ENCODE measurements at places on chromosomes 5 and 9. TPM values are rescaled to one million over a fixed set of nuclear protein-coding genes. Genes with fewer than 3 reads are reported as not detected.

KLF9 gene
- 4.0 TPM for total RNA-seq

KCTD16 gene
- not detected for total RNA-seq

GRCh38 chr9:121071756-121072421, 2.9 kb upstream of the CNTRL start:
- H3K4me3 ChIP-seq: peak overlapping the region; percentile 100
- peaks cover 52% of the 10 kb centered on the region for H3K4me1 ChIP-seq
- peak overlapping the region; percentile 98 for H3K27ac ChIP-seq
- DNase-seq: no peak
- no peaks in the 10 kb centered on the region for H3K27me3 ChIP-seq

GRCh38 chr9:129624168-129624759, 1.7 kb upstream of the NTMT1 start:
- no peaks in the 10 kb centered on the region for H3K36me3 ChIP-seq
- H3K4me1 ChIP-seq: peaks cover 41% of the 10 kb centered on the region
- no peak for DNase-seq

GRCh38 chr5:125257057-125257972, 510.9 kb upstream of the ZNF608 start:
- DNase-seq: no peak
- H3K4me3 ChIP-seq: no peak overlapping the region
- peaks cover 12% of the 10 kb centered on the region for H3K36me3 ChIP-seq
- H3K27ac ChIP-seq: no peak overlapping the region
- no peaks in the 10 kb centered on the region for H3K4me1 ChIP-seq

DNA sequence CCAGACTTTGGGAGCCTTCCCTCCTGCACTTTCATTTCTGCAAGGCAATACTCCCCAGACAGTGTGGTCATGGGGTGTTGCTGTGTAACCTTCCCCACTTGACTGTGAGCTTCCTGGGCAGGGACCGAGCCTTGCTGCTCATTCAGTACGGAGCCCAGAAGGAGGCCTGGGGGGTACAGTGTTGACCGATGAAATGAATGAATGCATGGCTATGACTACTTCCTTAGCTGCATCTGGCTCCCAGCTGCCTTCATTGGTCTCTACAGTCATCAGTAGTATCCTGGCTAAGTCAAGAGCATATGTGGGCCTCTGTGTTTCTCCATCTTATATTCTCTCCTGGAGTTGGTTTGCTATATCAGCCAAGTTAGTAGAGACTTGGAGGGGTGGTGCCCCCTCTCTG, 9.9 kb downstream of the FRMPD1 start:
- H3K27ac ChIP-seq: no peak overlapping the region
- H3K36me3 ChIP-seq: no peaks in the 10 kb centered on the region
- no peak for DNase-seq
- no peak overlapping the region for H3K4me3 ChIP-seq
- no peaks in the 10 kb centered on the region for H3K4me1 ChIP-seq

DNA sequence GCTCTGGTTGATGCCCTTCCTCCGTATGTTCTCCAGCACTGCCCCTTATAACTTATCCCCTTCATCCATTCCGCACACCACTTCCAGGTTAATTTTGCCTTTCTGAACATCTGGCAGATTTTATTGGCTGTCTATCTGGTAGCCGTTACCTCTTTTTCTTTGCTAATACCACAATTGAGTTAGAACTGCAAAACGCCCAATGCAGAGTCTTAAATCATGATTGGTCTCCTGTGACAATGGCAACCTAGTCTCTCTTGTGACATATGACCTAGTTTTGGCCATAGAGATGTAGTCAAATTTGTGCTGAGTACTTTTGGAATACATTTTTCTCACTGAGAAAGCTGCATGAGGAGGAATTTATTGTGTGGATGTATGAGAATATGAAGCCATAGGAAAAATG, 365.7 kb upstream of the PRR16 start:
- peak overlapping the region; percentile 24 for H3K27ac ChIP-seq
- H3K36me3 ChIP-seq: peaks cover 5% of the 10 kb centered on the region
- H3K4me1 ChIP-seq: no peaks in the 10 kb centered on the region
- DNase-seq: no peak

DNA sequence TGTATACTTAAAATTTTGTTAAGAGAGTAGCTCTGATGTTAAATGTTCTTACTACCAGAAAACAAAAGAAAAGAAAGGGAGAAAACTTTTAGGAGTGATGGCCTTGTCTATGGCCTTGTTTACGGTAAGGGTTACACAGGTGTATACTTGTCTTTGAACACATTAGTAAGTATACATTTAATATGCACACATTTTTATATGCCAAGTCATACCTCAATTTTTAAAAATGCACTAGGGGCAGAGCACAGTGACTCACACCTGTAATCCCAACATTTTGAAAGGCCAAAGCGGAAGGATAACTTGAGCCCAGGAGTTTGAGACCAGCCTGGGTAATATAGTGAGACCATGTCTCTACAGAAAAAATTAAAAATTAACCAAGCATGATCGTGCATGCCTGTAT, 166.7 kb upstream of the SNX2 start:
- no peaks in the 10 kb centered on the region for H3K27me3 ChIP-seq
- DNase-seq: no peak
- H3K4me1 ChIP-seq: no peaks in the 10 kb centered on the region
- H3K36me3 ChIP-seq: no peaks in the 10 kb centered on the region

- no peak overlapping the region for H3K27ac ChIP-seq
- no peaks in the 10 kb centered on the region for H3K36me3 ChIP-seq
- H3K4me3 ChIP-seq: no peak overlapping the region
- H3K27me3 ChIP-seq: no peaks in the 10 kb centered on the region
- DNase-seq: no peak
Observed at GRCh38 chr5:4924577-4924976, 215.6 kb upstream of the ADAMTS16 start.

HIGD2A gene
- total RNA-seq: 88.9 TPM

DNA sequence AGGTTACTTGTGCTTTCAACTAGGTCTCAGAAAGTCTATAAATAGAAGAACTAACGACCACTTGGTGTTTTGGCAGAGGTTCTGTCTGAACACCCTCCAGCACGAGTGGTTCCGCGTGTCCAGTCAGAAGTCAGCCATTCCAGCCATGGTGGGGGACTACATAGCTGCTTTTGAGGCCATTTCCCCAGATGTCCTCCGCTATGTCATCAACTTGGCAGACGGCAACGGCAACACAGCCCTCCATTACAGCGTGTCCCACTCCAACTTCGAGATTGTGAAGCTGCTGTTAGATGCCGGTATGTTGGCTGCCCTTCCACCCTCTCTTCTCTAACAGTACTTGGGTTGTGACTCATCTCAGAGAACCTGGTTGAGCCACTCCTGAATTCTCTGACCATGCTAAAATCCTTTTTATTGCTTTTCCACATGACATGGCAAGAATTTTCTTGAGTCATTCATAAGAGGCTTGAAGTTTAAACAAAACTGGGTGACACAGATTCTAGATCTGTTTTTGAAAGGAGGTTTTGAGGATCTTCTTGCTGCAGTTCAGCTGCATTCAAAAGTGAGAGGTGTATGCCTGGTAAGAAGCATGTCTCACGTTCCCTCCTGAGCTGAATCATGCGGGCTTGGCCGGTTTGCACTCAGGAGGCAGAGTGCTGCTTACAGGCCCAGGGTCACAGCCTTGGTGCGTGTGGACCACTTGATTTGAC, 103.1 kb upstream of the DMRT1 start:
- DNase-seq: no peak
- no peaks in the 10 kb centered on the region for H3K4me1 ChIP-seq
- H3K36me3 ChIP-seq: no peaks in the 10 kb centered on the region
- no peak overlapping the region for H3K27ac ChIP-seq
- peaks cover 2% of the 10 kb centered on the region for H3K27me3 ChIP-seq
- no peak overlapping the region for H3K4me3 ChIP-seq

DNA sequence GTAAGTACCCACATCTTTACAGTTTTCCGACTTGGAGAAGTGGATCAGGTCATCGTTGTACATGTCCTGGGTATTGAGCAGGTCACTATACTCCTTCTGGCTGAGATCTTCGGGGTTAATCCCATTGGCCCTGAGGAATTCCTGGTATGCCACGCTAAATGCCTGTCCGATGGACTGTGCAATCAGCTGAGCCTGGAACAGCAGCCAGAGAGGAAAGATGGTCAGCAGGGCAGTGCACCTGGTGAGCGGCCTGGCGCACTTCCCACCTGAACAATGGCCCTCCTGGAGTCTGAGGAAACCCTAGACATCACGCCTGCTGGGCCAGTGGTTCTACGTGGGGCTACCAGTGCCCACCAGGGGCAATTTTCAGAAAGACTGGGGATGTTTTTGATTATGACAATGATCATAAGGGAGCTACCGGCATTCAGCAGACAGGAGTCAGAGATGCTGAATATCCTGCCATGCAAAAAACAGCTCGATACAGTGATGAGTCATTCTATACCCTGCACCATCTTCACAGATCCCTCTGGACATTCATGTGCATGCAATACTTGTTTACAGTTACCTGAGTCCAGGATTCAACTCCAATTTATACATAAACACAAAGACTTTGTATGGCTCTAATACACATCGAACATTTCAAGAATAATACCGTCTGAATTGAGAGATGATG, 127.2 kb downstream of the ENTREP1 start:
- H3K36me3 ChIP-seq: no peaks in the 10 kb centered on the region
- H3K27ac ChIP-seq: no peak overlapping the region
- H3K27me3 ChIP-seq: peaks cover 5% of the 10 kb centered on the region
- H3K4me3 ChIP-seq: no peak overlapping the region
- no peaks in the 10 kb centered on the region for H3K4me1 ChIP-seq

SPINK7 gene
- total RNA-seq: not detected

- H3K36me3 ChIP-seq: no peaks in the 10 kb centered on the region
- no peak for DNase-seq
- H3K4me1 ChIP-seq: no peaks in the 10 kb centered on the region
Observed at GRCh38 chr5:125610892-125611291, 812.3 kb upstream of the GRAMD2B start.

DNA sequence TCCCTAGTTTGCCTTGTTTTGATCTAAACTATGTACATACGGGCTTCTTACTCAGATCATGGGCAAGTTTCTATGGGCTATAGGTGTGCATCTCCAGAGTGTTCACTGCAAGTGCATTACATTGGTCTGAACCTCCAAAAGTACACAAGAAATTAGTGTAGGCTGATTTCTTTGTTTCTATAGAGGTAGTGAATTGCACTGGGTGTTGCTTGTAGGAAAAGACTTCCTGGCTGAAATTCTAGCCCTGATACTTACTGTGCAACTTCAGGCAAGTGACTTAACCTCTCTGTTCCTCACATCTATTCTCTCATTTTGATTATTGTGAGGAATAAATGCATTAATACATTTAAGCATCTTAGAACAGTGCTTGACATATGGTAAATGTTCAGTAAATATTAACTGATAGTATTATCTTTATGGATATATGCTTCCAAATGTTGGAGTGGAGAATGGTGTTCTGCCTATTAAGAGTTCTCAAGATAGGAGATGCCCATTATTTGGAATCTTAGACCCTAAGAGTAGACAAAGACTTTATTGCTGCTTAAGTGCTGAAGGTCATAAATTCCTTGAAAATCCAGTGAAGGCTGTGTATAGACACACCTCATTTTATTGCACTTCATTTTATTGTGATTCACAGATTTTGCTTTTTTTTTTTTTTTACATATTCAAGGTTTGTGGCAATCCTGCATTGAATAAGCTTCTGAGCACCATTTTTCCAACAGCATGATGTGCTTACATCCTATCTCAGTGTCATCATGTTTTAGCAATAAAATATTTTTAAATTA, 38.4 kb upstream of the TLR4 start:
- H3K4me3 ChIP-seq: no peak overlapping the region
- DNase-seq: no peak
- H3K27me3 ChIP-seq: peaks cover 6% of the 10 kb centered on the region
- H3K4me1 ChIP-seq: no peaks in the 10 kb centered on the region

CDC20B gene
- total RNA-seq: not detected

GRCh38 chr5:127997201-127997704, 86.3 kb upstream of the SLC12A2 start:
- H3K27ac ChIP-seq: no peak overlapping the region
- no peak overlapping the region for H3K4me3 ChIP-seq
- no peak for DNase-seq
- H3K27me3 ChIP-seq: no peaks in the 10 kb centered on the region

FOXD4L4 gene
- not detected for total RNA-seq

DNA sequence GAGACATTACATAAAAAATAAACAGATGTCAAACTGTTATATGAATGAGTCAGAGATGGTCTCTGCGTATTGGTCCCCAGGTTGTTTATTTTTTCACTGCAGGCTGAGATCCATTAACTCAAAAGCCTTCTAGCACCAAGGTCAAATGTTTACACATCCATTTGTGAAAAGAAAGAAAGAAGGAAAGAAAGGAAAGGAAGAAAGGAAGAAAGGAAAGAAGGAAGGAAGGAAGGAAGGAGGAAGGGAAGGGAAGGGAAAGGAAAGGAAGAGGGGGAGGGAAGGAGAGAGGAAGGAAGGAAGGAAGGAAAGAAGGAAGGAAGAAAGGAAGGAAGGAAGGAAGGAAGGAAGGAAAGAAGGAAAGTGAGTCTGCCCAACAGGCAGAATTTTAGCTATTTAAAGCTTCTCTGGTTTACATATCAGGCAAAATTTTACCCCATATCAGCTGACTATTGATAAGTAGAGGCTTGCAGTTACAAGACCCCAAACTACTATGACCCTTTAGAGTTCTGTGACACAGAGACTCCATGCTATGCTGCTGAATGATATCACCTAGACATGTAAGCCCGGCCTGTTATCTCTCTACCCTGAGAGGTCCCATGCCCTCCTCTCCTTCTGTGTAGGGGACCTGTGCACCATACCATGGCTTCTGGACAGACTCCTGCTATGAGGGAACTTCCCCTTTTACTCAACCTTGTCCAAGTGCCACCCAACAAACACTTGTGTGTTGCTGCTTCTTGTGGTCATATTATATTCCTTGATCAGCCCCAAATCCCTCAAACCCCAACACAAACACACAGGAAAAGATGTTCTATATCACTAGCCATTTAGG, 59.0 kb downstream of the DRD1 start:
- H3K36me3 ChIP-seq: no peaks in the 10 kb centered on the region
- H3K27me3 ChIP-seq: peaks cover 15% of the 10 kb centered on the region
- DNase-seq: no peak
- no peak overlapping the region for H3K4me3 ChIP-seq
- H3K27ac ChIP-seq: no peak overlapping the region

KIF24 gene
- 8.7 TPM for total RNA-seq

DNA sequence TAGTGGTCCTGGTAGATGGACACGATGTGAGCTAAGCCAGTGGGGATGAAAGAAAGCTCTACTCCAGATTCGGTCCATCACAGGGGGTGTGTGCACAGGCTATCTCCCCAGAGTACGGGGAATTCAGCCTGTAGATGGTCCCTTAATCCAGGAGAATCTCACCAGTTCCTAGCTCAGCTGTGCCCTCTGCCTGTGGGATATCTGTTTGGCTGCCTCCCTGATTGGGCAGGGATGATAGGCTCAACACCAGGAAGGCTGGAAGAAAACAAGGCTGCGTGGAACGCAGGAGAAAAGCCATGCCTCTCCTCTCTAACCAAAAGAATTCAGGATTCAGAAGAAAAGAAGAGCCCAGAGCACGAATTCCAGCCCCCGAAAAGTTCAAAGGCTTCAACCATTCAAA, 40.9 kb downstream of the VLDLR start:
- H3K4me1 ChIP-seq: peaks cover 9% of the 10 kb centered on the region
- H3K4me3 ChIP-seq: no peak overlapping the region
- H3K27me3 ChIP-seq: no peaks in the 10 kb centered on the region
- DNase-seq: no peak

GRCh38 chr9:72441848-72442607, 77.0 kb upstream of the ZFAND5 start:
- H3K27me3 ChIP-seq: peaks cover 25% of the 10 kb centered on the region
- DNase-seq: no peak
- H3K27ac ChIP-seq: no peak overlapping the region
- peak overlapping the region; percentile 23 for H3K4me3 ChIP-seq

- H3K4me3 ChIP-seq: no peak overlapping the region
- no peaks in the 10 kb centered on the region for H3K4me1 ChIP-seq
- H3K36me3 ChIP-seq: no peaks in the 10 kb centered on the region
- DNase-seq: no peak
- H3K27me3 ChIP-seq: no peaks in the 10 kb centered on the region
Observed at GRCh38 chr9:100555471-100555870, 22.4 kb upstream of the CAVIN4 start.

HNRNPAB gene
- total RNA-seq: 314 TPM

C9orf50 gene
- not detected for total RNA-seq

HACD4 gene
- total RNA-seq: 2.2 TPM

Measured in natural killer cell treated with Interleukin-12 subunit alpha and Interleukin-12 subunit beta and Interleukin-15 and Interleukin-18, amount 100 ng/mL, for 72 hours (primary cell).